ENCODE measurements at places on chromosomes 3 and 15.
A peak's percentile ranks its signal among the peaks of the same experiment; 100 is the strongest.

DNA sequence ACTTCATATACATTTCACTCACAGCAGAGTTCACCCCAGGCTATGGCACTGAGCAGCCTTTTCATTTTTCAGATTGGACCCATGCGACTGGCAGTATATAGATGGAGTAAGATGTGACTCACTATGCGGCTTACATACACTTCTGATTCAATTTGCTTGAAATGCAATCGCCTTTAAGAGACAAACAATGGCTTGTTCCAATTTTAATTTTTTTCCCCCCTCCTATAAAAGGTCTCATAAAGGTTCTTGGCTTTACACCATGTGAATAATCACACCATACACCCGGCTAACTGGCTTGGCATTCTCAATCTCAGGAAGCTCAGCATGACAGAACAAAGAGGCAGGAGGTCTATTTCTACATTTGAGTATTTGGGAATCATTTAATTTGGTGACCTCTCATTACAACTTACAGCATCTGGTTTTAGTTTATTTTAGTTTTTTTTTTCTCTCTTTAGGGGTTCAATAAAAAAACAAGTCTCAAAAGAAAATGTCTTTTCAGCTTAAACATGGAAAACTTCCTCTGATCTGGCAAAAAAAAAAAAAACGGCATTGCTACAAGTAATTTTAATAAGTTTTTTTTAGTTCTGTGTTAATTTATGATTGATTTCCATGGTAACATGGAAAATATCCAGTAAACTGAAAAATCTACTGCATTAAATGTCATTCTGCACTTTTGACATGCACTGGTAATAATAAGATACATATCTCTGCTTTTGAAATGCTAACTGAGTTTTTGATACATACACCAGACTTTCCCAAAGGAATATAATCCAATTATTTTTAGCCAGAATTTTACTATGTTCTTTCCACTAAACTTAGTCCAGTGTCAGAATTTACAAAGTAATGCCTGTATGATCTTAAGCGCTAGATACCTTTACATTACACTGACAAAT is 38.8 kb downstream of the GADL1 start:
- no peak for DNase-seq

DNA sequence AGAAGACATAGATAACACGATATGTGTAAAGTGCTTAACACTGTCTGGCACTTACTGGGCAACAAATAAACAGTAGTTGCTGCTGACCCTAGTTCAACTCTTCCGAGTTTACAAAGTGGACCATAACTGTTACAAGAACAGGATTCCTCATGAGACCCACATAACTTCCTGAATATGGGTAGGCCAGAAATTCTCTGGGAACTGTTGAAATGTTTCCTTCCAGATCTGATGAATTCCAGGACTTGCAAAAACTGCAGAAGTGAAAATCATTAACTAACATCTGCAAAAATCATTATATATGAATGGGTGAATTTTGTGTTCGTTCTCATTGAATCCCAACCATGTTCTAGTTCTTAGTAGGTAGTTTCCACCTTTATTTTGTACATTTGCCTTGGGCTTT is 181.7 kb upstream of the MME start:
- no peak for DNase-seq

- DNase-seq = peak; percentile 5
Observed at GRCh38 chr3:122415104-122415744, 638 bp downstream of the WDR5B start.

DNA sequence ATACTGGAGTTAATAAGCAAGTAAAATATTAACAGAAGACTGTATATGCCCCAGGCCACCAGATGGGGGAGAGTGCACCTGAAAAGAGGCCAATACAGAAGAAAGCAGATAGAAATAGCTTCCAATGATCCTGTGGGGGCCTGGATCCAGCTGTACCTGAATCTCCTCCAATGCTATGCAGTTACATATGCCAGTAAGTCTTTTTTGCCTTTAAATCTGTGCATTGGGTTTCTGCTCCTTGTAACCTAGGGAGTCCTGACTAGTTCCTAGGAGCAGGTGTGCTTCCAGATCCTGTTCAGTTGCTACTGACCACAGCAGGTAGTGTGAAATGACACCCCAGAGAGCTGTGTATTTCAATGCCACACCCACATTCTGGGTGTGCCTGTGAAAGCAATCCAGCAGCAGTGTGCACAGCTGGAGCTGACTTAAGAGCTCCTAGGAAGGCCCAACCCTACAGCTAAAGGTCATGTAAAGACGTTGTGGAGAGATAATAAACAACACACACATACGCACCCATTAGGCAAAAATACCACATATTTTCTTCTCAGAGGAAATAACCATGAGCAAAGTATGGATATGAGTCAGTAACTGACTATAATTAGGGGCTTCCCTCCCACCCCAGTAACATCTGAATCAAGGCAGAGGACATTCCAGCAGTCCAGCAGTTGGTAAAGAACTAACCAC is 62.2 kb upstream of the AKAP13 start:
- DNase-seq = no peak

DNA sequence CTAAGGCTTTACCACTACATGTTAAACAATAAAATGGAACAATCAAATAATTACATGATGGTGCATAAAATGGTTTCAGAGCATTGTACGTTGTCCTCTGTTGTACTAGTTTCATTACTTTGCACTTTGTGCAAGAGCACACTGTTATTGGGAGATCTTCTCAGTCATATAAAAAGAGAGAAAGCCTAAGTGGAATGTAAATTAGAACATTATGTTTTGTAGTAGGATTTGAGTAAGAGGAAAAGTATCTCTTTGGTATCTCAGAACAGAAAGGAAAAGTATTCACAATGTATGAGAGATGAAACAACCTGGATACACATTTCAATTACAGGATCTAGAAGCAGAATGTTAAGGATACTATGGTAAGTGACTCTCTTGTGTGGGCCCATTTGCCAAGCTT is 26.9 kb upstream of the PLSCR2 start:
- DNase-seq = no peak

DNA sequence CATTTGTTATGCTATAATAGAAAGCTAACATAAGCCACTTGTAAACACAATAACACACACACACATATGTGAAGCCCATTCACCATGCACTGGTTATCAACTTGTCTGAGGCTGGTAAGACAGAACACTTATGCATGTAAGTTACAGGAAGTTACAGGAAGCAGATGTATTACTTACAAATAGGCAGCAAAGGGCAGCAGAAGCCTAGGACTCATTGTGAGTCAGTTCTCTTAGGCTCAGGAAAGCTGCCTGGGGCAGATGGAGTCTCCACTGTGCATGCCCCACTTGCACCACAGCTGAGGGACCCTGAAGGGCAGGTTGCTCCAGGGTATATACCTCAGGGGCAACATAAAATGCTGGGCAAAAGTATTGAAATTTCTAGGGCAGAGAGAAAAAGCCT is 748.8 kb upstream of the CCDC54 start:
- DNase-seq = no peak

DNA sequence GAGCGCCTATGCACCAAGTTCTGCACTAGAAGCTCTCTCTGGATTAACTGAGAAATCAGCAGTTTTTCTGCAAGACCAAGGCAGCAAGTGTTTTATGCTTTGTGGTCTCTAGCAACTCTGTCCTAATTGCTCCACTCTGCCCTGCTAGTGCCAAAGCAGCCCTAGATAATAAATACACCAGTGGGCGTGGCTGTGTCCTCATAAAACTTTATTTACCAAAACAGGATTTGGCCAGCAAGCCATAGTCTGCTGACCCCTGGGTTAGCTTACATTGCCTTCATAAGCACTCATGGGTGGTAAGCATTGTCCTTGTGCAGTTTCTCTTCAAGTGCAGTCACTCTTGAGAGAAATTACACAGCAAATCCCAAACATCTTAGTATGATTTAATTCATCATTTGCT is 30.7 kb upstream of the SLC24A5 start:
- no peak for DNase-seq

DNA sequence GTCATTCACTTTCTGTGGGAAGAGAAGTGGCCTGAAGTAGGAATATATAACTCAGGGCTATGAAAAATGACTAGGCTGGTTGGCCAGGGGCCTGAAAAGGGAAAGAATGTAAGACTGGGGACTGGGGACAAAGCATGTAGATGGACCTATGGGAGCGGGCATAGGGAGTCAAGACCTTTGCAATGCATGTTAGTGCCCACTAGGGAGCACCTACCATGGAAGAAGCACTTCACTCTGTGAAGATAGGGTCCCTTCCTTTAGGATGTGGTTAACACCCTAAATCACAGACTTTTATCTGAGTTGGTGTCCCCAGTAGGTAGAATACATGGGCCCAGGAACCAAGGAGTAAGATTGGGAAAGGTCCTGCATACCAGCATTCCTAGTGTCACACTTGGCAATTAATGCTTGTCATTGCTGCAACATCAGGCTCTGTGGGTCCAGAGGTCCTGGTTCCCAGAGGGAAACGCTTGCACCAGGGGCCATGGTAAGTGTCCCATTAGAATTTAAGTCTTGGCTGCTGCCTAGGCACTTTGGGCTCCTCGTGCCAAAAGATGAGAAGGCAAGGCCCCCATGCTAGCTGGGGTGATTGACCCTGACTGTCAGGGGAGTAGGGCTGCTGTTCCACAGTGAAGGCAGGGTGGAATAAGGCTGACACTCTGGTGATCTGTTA is 79.6 kb downstream of the CRYGS start:
- DNase-seq = no peak

DNA sequence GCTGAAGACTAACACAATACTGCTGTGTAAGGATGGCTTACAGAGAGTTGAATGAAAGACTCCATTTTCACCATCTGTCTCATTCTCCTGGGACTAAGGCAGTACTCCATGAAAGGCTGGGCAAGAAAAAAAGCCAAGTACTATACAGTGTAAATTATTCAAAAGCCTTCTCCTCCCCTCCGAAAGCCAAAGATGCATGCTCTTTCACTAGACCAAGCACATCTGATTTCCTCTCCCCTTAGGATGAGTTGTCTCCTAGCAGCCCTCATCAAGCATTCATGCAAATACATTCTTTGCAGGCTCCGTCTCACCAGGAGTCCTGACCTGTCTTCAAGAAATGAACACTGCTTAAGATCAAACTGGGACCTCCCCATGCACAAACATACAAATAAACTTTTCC is 133.5 kb upstream of the THBS1 start:
- DNase-seq = no peak

GRCh38 chr3:126961191-126961790 is 21.6 kb upstream of the PLXNA1 start:
- DNase-seq = no peak

DNA sequence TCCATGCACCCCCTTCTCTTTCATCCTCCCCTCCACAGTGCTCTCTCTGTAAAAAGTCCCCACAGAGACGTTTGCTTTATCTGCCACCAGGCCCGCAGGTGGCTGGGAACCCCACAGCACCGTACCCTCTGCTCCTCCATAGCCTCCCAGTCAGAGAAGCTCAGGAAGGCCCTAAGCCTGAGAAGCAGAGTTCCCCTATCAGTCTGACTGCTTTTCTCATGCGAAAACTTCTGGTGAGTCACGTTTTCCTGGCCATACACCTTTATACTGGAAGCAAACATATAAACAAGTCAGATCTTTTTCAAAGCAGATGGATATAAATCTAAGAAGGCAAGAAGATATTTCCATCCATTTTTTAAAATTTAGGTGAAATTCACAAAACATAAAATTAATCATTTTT is 51.5 kb upstream of the MEF2A start:
- DNase-seq = no peak

DNA sequence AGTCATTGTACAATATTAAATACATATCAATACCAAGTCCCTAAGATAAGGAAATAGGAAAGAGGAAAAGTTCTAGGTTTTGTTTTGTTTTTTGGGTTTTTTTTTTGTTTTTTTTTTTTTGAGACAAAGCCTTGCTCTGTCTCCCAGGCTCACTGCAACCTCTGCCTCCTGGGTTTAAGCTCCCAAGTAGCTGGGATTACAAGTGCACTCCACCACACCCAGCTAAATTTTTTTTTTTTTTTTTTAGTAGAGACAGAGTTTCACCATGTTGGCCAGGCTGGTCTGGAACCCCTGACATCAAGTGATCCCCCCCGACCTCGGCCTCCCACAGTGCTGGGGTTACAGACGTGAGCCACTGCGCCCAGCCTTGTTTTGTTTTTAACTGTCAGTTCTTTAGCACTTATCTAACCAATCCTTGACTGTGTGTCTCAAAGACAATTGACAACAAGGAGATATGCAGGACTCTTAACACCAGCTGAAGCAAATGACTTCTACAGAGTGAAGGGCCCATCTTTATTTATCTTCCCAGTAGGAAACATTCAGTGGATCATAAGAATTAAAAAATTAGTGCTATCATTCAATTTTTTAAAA is 100.0 kb upstream of the RAP2B start:
- DNase-seq = no peak

- DNase-seq = no peak
Observed at GRCh38 chr3:116306720-116307119, 138.6 kb downstream of the LSAMP start.

Measured in stimulated activated CD8-positive, alpha-beta memory T cell treated with anti-CD3 and anti-CD28 coated beads, Interleukin-7, amount 100 ng/mL, for 24 hours (primary cell).